H54 (cell line): ENCODE measurements at places on chromosomes 2 and 18.

GRCh38 chr2:108922141-108922915 is 66.7 kb downstream of the EDAR start:
- DNase-seq = peak; percentile 22

GRCh38 chr18:5488844-5489243 is 55.0 kb downstream of the EPB41L3 start:
- no peak for DNase-seq

DNA sequence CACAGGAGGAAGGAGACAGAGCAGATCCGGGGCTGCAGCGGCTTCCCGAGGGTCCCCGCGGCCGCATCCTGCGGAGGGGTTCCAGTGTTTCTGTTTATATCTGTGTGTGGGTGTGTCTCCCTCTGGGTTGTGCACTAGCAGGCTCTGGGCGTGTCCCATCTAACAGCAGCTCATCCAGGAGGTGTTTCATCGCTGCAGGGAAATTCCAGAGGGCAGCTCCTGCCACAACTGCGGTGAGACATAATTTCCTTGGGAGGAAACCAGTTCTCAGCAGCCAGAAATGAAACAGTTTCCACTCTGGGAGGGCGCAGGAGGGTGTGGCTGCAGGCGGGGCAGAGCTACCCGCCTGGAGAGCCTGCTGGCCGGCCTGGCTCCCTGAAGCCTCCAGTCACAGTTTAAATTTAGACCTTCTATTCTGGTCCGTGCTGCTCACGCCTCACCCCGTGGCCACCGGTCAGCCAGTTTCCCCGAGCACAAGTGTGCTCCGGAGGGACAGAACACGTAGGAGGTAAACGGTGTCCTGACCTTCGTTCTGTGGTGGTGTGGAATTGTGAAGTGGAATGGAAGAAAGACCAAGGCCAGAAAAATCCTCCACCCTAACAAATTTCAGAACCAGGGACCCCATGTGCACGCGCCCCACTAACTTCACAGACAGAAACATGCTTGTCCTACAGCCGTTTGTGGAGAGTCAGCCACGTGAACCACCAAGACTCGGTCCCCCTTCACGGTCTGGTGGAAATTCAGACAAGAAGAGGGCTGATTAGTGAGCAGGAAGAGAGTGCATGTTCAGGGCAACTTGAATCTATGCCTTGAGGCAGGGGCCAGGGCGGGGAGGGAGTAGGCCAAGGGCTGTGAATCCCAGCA is 50.2 kb downstream of the TEX44 start:
- peak; percentile 96 for DNase-seq

GRCh38 chr2:1758774-1759610 is 14.7 kb upstream of the PXDN start:
- no peak for DNase-seq

DNA sequence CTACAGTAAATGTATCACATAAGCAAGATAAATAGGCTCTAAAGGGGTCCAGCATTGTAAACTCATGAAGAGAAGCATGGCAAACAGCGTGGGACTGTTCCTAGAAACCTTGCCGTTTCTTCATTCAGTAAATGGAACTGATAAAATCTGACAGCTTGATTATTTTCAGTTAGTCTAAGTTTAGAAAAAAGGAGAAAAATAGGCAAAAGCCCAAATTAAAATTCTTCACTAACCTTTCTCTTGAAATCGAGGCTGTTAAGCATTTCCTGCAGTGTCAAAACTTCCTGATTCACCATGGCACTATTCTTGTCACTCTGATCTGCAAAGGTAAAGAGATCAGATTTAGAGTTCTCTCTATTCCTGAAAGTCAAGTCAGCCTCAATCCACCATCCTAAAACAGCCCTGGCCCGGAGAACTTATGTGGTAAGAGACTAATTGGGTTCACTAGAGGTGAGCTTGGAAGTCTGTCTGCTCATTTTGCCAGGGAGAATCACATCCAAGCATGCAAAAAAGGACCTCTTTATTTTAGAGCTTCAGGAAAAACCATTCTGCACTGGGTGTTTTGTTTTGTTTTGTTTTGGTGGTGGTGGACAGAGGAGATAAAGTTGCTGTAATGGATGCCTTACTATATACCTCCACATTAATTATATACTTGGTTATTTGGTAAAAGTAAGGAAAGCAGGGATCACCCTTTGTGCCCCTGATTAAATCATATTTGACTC is 52.4 kb upstream of the STAT1 start:
- no peak for DNase-seq

GRCh38 chr2:132726155-132726554 is 56.1 kb upstream of the LYPD1 start:
- no peak for DNase-seq

DNA sequence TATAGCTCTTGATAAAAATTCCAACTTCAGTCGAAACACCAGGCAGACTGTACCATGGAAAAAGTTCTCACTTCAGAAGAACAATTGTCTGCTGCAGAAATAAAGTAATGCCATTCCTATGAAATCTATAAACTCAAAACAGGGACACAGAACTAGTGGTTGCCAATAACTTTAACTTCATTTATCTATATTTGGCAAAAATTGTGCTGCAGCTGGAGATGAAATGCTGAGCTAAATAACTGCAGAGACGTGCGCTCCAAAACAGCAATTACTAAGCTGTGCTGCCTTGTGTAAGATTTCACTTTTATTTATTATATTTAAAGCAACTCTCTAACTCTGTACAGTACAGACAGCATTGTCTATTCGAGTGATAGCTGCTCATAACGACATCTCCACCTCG is 540.1 kb upstream of the ID2 start:
- no peak for DNase-seq

- DNase-seq = no peak
These were observed 130.9 kb downstream of the EXOC6B start for GRCh38 chr2:72694715-72695496.

- DNase-seq = no peak
These were observed 13.0 kb upstream of the TYMS start for GRCh38 chr18:644395-645004.

GRCh38 chr2:131584940-131585339 is 57.3 kb downstream of the CCDC74A start:
- DNase-seq = no peak

GRCh38 chr2:30656079-30656478 is 151.2 kb downstream of the CAPN13 start:
- DNase-seq = no peak

DNA sequence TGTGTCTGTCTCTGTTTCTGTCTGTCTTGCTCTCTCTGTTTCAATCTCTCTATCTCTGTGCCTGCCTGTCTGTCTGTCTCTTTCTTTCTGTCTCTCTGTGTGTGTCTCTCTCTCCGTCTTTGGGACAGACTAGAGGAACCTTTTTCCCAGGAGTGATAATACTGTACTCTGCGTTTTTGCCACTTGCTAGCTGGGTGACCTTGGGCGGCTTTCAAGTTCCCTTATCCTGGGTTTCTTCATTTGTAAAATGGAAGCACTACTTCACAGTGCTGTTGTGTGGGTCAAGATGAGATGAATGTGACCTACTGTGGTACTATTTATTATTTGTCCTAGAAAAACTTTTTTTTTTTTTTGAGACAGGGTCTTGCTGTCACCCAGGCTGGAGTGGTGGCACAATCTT is 42.4 kb downstream of the HPCAL1 start:
- no peak for DNase-seq

DNA sequence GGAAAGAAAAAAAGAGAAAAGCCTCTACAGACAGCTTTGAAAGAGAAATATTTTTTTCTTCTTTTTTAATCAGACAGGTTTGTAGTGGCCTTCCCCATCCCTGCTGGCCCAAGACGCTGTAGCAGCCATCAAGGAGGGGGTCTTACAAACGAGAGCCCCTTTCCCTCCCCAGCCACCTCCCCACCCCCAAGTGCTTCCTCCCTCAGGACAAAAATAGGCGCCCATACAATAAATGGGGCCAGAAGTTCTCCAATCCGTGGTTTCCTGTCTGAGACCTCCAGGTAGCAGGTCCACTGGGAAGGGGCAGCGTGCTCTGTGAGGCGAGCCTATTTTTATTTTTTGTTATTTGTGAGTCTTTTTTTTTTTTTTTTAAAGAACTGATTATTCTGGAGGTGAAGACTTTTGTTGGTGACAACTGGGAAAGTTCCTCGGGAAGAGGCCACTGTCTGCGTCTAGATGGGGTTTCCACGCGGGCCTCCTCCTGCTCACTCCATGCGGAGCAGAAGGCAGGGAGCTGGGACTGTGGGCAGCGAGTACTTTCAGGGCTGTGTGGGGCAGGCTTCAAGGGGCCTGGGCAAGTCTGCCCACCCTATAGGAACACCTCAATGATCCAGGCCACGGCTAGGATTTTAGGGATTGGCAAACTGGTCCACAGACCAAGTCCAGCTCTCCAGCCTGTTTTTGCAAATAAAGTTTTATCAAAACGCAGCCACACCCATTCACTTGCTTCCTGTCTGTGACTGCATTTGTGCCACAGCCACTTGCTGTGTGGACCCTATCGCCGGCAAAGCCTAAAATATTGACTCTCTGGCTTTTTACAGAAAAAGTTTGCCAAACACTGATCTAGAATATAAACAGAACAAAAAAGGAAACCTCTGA is 139.6 kb downstream of the CTIF start:
- no peak for DNase-seq

GRCh38 chr18:25646971-25647370 is 295.0 kb upstream of the ZNF521 start:
- no peak for DNase-seq

GRCh38 chr2:233328922-233329321 is 21.3 kb downstream of the SAG start:
- no peak for DNase-seq

DNA sequence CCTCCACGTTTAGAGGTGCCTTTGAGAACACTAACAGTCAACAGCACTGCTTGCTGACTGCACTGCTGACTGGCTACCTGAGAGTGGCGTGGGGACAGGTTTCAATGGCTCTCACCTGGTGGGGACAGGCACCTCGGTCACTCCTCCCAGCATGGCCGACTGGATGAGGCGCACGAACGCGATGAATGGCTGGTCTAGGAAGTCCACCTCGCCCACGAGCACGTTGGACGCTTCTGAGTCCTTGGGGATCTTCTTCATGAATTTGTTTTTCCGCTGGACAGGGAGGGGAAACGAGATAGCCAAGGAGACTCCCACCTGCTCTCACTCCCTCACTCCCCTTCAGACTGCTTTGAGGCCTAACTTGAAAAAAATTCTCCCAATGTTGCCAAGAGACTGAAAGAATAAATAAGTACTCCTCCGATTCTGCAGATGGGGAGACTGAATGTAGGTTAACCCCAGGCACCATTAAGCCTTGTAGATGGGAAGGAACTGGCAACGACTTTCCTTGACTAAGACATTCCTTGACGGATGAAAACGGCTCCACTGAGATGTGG is 57.3 kb downstream of the MTHFD2 start:
- DNase-seq = no peak

DNA sequence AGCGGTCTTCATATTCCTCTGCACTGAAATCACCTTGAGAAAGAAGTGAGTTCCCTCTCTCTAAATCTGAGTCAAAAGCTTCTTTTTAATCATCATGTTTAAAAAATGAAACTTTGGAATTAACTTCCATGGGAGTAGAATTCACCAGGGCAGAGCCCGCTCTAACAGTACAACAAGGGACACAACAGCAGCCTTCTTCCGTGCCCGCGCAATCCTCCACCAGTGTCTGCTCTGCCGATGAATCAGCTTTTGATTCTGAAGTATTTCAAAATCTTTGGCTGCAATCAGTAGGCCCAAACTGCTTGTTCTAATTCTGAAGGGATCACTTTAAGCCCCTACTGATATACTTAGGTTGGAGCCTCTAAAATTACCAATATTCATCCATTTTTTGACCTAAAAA is 76.9 kb downstream of the USP40 start:
- DNase-seq = no peak
